ENCODE measurements at places on chromosomes 7 and 10.

DNA sequence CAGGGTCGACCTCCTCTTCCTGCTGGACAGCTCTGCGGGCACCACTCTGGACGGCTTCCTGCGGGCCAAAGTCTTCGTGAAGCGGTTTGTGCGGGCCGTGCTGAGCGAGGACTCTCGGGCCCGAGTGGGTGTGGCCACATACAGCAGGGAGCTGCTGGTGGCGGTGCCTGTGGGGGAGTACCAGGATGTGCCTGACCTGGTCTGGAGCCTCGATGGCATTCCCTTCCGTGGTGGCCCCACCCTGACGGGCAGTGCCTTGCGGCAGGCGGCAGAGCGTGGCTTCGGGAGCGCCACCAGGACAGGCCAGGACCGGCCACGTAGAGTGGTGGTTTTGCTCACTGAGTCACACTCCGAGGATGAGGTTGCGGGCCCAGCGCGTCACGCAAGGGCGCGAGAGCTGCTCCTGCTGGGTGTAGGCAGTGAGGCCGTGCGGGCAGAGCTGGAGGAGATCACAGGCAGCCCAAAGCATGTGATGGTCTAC lies 46.9 kb downstream of the VWA2 start:
- peak; percentile 45 for DNase-seq

DNA sequence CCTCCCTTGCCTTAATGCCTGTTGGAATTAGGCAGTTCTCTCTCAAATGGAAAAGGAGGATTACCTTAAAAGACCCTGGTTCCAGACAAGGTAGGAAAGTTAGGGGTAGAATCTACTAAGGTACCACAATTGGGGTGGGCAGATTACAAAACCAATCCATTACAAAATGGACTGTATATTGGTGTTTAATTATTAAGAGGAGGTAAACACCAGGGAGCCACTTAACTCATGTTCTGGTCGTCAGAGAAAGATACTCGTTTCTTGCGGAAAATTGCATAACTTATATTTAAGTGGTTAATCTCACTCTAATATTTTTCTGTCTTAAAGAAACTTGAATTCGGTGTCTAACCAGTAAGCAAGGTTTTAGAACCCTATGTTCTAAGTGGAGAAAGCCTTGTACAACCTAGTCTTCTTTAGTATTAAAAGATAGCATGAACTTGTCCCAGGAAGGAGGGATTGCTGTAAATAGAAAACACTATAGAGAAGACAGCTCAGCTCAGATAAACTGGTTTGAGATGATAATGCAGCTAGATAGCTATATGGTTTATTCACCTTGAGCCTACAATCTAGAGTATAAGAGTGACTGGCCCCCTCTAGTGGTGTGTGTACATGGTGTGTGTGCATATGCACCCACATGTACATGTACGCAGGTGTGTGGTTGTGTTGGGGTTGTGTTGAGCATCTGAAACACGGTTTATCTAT lies 58.0 kb upstream of the STRIP2 start:
- DNase-seq, result peak; percentile 68

DNA sequence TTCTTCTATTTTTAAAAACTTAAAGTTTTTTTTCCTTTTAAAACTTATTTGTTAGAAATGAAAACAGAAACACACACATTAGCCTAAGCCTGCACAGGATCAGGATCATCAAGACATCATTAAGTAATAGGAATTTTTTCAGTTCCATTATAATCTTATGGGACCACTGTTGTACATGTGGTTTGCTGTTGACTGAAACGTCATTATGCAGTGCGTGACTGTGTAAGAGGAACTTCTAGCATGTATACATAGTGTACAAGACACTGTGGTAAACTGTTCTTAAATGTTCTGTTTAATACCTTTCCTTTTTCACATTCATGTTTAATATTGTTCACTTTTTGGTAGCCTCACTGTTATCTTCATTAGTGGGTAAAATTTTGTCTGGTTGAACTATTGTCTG lies 12.1 kb downstream of the ENTPD7 start:
- DNase-seq, result no peak

GRCh38 chr7:131370523-131370968 lies 42.9 kb downstream of the MKLN1 start:
- peak; percentile 77 for DNase-seq

GRCh38 chr10:6657196-6657595 lies 77.1 kb upstream of the PRKCQ start:
- no peak for DNase-seq

DNA sequence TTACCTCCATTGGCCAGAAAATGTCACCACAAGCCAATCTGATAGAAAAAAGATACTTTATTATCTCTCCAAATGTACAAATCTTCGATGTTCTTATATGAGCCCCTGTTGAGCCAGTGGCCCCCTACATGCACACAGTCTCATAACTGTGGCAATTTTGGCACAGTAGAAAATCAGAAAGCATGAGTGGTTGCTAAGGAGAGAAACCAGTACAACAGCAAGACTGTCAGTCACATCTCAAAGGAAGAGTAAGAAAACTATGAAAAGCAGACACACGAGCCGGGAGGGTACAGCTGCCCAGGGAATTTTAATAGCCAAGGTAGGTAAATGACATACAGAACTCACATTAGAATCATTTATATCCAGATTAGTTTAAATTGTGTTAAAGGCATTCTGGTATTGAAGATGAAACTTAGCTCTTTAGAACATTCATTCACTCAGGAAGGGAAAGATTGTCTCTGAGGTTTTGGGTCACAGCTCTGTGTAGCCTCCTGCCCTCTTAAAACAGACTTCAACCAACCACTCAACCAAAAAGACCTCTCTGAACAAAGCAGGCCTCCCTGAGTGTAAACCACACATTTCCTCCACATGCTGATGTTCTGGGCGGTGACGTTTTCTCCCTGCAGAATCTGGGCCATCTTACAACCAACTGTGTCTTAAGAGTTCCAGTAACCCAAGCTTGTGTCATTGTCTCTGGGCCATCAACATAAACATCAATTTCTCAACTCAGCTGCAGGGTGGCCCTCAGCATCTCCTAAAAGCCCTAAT lies 80.8 kb upstream of the ADAM12 start:
- no peak for DNase-seq

- peak; percentile 51 for DNase-seq
Measured at GRCh38 chr7:135077642-135078041, 70.2 kb upstream of the TMEM140 start.

DNA sequence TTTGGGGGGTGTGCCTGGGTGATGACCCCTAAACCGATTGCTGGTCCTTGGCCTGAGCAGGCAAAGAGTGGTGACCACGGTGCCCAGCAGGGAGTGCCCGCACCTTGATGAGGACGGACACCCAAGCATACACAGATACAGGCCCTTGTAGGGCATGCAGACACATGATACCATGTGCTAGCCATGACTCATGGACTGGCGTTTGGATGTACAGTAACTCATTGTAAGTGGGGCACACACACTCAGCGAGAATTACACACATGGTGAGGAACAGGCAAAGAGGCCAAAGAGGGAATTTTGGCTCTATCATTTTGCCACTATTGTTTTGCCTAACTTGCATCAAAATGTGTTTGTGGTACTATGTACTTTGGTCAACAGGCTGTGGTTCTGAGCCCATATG lies 24.1 kb downstream of the KAZALD1 start:
- DNase-seq, result no peak

DNA sequence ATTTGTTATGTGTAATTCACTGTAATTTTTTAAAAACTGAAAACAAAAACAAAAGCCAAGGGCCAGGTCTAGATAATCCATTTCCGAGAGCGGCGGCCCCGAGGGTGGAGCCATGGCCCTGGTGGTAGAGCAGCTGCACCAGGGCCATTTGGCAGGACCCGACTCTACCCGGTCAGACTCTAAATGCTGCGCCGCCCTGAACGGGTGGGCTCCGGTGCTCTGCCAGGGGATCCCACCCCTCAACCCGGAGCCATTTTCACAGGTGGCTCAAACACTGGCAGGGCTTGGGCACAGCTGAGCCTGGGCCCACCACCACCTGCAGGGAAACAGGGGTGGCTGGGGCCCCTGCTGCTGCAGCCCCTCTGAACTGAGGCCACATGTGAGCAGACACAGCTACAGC lies 56.9 kb downstream of the DPYSL4 start:
- no peak for DNase-seq

- DNase-seq, result peak; percentile 32
Measured at GRCh38 chr7:149196151-149196704, 882 bp downstream of the ZNF282 start.

DNA sequence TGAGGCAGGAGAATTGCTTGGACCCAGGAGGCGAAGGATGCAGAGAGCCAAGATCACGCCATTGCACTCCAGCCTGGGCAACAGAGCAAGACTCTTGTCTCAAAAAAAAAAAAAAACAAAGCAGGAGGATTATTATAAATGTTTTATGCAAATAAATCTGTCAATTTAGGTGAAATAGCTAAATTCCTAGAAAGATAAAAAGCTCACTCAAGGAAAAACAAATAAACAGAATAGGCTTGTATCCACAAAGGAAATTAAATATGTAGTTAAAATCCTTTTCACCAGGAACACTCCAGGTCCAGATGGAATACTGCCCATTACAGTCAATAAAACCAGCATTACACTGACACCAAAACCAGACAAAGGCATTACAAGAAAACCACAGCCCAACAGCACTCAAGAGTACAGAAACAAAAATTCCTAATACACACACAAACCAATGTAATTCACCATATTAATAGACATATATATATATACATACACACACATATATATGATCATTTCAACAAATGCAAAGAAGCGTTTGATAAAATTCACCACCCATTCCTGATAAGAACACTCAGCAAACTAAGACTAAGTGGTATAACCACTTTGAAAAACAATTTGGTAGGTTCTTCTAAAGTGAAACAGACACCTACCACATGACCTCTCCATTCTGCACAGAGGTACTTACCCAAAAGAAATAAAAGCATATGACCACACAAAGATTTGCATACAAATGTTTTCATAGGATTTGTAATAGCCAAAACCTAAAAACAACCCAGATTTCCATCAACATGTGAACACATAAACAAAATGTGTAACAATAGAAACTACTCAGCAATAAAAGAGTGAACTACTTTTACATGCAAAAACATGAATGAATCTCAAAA lies 38.8 kb downstream of the ABI1 start:
- no peak for DNase-seq

DNA sequence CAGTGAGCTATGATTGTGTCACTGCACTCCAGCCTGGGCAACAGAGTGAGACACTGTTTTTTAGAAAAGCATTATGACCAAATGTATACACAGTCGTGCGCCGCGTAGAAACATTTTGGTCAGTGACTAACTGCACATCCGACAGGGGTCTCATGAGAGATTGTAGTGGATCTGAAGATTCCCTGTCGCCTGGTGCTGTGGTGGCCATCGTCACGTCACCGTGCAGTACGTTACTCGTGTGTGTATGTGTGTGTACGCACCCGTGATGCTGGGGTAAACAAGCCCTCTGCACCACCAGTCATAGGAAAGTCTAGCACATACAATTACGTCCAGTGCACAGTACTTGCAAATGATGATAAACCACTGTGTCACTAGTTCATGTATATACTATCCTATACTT lies 109.4 kb downstream of the ELFN1 start:
- DNase-seq, result no peak

DNA sequence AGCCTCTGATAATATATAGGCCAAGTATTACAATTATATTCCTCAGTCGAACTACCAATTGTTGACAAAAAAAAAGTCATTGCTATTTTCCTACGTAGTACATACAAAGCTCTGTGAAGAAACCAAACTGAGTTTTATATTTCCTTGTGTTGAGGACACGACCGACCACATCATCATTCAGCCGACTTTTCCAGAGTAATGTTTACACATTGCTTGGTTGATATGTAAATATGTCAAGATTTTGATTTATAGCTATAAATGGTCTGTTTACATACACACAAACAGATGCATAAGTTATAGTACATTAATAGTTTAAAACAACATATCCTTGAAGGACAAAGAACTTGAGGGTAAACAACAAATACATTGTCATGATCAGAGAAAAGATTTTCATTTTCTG lies 121.5 kb downstream of the CRPPA start:
- DNase-seq, result no peak

DNA sequence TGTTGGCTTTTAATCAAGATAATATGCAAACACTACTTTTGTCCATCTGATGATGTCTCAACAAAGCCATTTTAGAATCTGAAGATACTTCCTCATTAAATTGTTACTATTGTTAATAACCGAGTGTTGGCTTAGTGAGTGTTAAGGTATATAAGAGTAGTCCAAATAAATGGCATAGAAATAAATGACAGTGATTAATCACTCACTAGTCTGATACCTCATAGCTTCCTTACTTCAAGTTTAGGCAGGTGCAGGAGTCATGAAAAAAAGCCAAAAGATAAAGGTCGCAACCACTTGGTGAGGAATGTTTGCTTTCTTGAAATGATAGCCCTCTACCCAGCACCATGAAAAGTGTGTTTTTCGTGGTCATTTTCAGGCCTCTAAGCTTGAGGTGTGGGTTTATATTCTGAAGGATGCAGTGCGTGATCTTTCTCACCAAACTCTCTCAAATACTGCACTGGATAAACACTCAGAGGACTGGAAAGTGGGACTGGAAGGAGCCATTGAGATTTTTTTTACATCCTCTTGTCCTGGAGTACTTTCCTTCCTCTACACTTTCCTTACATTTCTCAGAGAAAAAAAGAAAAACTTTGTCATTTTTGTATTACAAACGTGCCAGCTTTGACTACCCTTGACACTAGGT lies 138.1 kb downstream of the KIAA1217 start:
- DNase-seq, result no peak

DNA sequence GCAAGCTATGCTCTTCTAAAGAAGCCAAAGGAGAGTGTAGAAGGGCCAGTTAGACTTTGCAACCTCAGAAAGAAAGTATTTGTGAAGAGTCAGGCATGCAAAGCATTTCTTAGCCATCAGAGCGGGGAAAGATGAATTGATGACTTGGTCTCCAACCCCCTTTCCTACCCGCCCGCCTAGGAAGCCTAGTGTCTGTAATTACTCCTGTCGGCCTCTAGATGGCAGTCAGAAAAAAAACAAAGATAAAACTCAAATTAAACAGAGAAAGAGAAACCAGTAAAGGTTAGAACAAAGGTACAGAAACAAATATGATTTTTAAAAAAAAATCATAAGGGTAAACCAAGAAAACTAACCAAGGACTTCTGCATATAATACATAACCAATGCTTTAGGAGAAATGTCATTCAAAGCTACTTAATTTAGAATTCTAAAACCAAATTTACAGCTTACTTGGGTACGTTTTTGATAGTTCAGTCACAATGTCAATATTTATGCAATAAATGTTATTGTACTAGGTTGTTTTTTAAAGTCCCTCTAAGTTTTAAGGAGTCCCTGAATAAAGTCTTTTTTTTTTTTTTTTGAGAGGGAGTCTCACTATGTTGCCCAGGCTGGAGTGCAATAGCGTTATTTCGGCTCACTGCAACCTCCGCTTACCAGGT lies 97.6 kb downstream of the LYZL1 start:
- peak; percentile 72 for DNase-seq

GRCh38 chr10:67808704-67809103 lies 29.3 kb downstream of the DNAJC12 start:
- no peak for DNase-seq

Measured in GM23338 (cell line).